ENCODE measurements at places on chromosomes 11 and 22.

DNA sequence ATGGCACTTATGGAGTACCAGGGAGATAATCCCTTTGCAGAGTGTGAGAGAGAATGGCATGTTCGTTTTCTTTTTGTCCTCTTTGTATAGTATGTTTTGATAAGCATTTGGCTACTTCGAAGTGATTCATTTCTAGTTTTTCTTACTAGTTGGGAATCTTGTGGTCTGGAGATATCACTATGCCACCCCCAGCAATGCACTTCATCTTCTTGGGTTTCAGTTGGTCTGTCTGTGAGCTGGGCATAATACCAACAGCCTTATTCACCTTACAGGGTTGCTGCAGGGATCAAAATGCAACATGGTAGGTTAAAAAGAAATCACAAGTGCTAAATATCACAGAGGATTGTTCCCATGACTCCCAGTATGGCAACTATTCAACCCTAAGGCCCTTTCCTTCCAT is 387.8 kb upstream of the CADM1 start:
- no peak for DNase-seq

- DNase-seq, result no peak
Observed at GRCh38 chr11:87281496-87281895, 243.8 kb downstream of the TMEM135 start.

- DNase-seq, result no peak
Observed at GRCh38 chr22:44452531-44453420, 45.3 kb downstream of the RTL6 start.

- DNase-seq, result no peak
Observed at GRCh38 chr11:36499315-36499714, 10.8 kb downstream of the TRAF6 start.

GRCh38 chr11:890794-891540 is 19.6 kb downstream of the CHID1 start:
- no peak for DNase-seq

GRCh38 chr22:22025320-22026156 is 43.0 kb upstream of the TOP3B start:
- no peak for DNase-seq

DNA sequence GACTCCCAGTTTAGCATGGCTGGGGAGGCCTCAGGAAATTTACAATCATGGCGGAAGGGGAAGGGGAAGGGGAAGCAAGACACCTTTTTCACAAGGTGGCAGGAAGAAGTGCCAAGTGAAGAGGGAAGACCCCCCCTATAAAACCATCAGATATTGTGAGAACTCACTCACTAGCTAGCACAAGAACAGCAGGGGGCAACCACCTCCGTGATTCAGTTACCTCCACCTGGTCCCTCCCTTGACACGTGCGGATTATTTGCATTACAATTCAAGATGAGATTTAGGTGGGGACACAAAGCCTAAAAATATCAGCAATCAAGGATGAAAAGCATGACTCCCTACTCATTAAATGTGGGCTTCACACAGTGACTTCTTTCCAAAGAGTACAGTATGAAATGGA is 155.0 kb upstream of the CCDC90B start:
- no peak for DNase-seq

GRCh38 chr11:20002312-20003216 is 157.7 kb downstream of the DBX1 start:
- DNase-seq, result no peak

- DNase-seq, result no peak
Observed at GRCh38 chr11:26344647-26345046, 12.7 kb downstream of the ANO3 start.

DNA sequence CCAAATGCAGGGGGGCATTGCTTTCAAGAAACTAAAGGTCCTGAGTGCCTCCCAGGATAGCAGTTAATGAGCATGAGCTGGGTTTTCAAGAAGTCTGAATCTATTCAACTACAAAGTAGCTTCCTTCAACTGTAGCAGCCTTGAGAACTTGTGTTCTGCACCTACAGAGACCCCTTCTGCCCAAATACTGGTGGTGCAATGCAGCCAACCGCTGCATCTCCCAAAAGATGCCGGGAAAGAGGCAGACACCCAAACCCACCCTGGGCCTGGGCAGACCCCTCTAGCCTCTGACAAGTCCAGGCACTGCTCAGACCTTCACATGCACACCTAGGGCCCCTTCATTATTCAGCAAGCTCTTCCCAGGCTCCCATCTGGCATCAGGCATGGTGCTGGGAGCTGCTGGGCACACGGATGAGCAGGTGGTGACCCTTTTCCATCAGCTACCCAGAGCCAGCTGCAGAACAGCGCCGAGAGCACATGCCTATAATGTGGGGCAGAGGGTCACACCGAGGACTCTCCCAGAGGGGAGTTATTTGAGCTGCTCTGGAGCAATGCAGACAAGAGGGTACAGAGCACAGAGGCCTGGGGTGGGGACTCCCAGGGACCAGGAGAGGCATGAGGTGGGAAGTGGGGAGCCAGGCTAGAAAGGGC is 44.9 kb upstream of the ETS1 start:
- DNase-seq, result no peak

DNA sequence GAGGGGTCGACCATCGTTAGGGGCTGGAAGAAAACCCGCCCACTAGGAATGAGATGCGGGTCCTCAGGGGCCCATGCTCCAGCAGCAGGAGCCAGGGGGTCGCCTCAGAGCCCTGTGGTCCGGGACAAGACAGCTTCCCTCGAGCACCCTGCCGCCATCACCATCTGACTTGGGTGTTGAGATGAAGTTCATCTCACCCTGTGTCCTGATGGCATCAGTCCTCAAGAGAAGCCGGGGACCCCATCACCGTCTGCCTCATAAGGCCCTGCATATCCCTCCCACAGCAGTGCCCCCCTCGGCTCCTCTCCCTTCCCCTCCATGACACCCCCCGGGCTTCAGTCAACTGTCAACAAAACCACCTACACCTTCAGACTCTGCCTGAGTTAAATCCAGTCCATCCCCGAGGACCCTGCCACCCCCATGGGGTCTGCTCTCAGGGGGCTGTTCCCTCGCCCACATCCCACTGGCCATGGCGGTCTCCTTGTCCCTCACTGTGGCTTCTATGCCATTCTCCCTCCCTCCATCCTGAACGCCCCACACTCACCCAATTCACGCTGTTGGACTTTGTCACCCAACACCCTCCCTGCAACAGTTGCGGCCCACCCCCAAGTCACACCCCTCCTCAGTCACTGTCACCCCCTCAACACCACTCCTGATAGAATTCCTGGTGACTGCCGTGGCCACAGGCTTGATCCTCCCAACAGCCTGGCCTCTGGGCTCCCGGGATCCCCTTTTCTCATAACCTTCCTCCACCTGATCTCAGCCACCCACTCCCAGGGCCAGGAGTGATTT is 87.7 kb upstream of the RTL6 start:
- no peak for DNase-seq

- no peak for DNase-seq
Observed at GRCh38 chr11:8011981-8012444, 24.9 kb downstream of the EIF3F start.

DNA sequence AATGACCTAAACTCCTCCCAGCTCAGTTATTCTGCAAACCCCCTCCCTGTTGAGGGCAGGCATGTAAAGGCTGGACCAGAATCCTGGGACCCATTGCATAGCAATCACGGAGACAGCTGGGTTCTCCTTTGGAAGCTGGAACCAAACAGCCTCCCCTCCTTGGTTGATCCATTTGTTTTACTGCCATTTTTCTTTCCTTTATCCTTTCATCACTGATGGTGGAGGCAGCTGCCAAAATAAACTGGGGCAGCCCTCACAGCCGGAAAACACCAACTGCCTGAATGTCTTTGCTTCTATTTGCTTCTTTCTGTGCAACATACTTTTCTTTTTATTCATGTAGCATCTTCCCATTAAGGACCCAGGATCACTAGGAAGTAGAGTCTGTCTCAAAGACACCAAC is 150.0 kb upstream of the SYT13 start:
- no peak for DNase-seq

DNA sequence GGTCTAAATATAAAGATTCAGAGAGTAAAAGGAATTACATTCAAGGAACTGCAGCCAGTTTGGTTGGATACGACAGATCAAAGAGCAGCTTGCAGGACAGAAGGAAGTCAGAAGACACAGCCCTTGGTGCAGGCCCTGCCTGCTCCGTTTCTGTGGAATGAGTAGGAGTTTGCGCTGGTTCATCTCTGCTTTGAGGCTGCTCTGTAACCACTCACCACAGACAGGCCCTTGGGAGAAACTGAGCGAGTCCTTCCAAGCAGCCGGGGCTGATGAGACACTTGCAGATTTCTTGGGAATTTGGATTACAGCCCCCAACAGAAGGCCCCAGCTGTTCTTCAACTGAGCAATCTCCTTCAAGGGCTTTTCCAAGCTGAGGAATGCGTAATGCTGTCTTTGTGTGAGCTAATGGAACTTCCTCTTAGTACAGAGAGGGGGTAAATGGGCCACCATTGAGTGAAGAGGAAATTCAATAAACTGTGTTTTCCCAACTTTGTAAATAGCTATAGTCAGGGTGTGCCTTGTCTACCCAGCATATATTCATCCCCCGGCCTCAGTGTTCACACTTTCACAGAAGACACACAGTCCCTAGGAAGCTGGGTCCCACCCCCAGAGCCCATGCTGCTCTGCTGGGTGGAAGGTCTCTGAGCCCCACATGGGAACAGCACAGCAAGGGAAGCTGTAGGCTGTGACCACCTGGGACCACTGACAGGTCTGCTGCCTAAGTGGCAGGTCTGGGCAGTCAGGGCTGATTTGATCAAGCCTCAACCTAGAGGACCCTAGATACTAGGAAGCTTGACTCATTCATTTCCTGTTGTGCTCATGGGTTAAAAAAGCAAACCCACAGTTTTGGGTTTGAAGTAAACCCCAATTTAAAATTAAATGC is 16.6 kb downstream of the IL10RA start:
- no peak for DNase-seq
